ENCODE measurements at places on chromosomes 2 and 18. TPM values are rescaled to one million over a fixed set of nuclear protein-coding genes. Genes with fewer than 3 reads are reported as not detected.
A peak's percentile ranks its signal among the peaks of the same experiment; 100 is the strongest.

GRCh38 chr2:143344780-143345179, 215.6 kb downstream of the ARHGAP15 start:
- no peaks in the 10 kb centered on the region for H3K36me3 ChIP-seq
- H3K4me1 ChIP-seq = no peaks in the 10 kb centered on the region
- no peaks in the 10 kb centered on the region for H3K27me3 ChIP-seq
- no peak for DNase-seq

The GALNT13 gene
- total RNA-seq = 0.19 TPM

DNA sequence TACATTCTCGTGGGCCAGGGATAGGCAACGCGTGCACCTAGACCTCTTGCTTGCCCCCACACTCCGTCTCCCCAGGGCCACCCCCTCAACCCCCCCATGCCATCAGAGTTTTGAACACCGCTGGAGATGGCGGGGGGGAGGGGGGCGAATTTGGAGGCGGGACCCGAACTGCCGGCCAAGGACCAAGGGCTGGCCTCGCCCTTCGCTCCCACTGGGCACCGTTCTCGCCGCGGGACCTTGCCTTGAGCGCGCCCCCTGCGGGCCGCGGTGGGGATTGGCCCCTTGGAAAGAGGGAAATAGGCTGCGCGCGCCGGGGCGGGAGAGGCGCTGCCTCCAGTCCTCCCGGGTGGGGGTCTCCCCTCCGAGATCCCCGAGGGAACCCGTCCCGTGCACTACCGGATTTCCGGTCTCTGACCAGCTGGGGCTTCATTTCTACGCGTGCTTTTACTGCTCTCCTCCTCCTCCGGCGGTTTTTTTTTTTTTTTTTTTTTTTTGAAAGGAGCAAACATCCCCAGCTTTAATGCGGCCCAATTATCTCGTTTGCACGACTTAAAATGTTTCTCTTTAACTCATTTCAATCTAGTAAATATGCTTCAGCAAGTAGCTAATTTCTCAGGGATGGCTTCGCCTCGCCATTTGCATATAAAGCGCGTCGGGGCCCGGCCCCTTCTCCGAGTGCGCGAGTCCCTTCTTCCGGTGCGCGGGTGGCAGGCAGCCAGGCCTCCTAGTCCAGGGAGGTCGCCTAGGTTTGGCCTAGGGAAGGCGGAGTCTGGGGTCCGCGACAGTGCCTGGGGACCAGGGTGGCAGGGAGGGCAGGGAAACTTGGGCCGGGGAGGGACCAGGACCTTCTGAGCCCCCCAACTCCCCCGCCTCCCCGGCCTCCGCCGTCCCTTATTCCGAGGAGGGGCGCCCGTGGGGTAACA, 10.0 kb upstream of the GBX2 start:
- peak overlapping the region; percentile 57 for H3K4me3 ChIP-seq
- H3K27me3 ChIP-seq = peaks cover 93% of the 10 kb centered on the region
- DNase-seq = peak; percentile 58
- H3K27ac ChIP-seq = no peak overlapping the region
- no peaks in the 10 kb centered on the region for H3K36me3 ChIP-seq

The CROCC2 gene
- not detected for total RNA-seq

The NOL4 gene
- not detected for total RNA-seq

DNA sequence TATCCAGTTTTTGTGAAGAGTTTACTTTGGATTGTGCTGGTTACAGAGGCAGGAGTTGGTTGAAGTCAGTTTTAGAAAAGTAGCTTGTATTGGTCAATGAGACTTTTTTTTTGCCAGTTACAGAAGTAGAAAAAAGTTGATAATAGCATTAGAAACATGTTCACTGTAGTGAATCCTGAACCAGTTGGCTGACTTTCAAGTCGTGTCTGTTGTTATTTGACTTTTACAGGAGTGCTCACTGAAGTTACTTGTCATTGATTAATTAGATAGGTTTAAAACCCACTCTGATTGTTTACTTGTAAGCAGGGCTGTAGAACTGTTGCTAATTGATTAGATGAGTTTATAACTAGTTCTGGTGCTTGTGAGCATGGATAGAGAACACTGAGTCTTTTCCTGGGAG, 312.0 kb upstream of the VWC2L start:
- no peak overlapping the region for H3K4me3 ChIP-seq
- no peak overlapping the region for H3K27ac ChIP-seq
- no peaks in the 10 kb centered on the region for H3K36me3 ChIP-seq
- no peaks in the 10 kb centered on the region for H3K4me1 ChIP-seq
- no peak for DNase-seq

DNA sequence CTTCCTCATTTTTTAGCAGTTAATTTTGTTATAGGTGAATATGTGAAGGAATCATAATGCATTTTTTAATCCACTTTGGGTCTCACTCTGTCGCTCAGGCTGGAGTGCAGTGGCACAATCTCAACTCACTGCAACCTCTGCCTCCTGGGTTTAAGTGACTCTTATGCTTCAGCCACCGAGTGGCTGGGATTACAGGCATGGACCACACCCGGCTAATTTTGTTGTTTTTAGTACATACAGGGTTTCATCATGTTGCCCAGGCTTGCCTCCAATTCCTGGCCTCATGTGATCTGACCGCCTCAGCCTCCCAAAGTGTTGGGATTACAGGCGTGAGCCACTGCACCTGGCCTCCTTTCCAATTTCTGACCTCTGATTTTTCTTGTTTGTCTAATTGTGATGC, 17.7 kb downstream of the SCYGR5 start:
- no peaks in the 10 kb centered on the region for H3K36me3 ChIP-seq
- H3K4me3 ChIP-seq = no peak overlapping the region
- no peaks in the 10 kb centered on the region for H3K4me1 ChIP-seq

The FOXD4L1 gene
- total RNA-seq = 0.11 TPM

The LYPD1 gene
- total RNA-seq = not detected

DNA sequence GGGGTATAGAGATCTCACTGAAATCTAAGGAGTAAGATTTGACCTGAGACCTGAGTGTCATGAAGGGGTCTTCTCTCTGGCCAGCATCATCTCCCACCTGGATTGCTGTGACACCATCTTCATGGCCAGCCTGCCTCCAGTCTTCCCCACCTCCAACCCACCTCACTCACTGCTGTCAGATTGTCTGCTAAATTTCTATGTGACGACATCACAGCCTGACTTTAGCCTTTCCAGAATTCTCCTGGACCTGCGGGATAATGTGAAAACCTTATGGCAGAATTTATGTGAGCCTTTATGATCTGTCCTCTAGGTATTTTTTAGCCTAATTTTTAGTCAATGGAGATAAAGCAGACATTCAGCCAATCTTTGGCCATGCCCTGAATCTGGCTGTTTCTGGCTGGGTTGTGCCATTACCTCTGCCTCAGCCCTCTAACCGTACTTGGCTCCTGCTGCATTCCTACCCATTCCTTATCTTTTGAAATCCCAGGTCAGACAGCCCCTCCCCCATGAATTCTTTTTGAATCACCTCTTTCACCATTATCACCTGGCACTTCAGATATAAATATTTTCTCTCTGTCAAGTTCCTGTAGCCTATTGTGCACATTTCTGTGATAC, 66.4 kb upstream of the MMADHC start:
- H3K4me1 ChIP-seq = no peaks in the 10 kb centered on the region
- no peak overlapping the region for H3K4me3 ChIP-seq
- H3K27me3 ChIP-seq = no peaks in the 10 kb centered on the region
- no peaks in the 10 kb centered on the region for H3K36me3 ChIP-seq
- DNase-seq = no peak

The GATA6 gene
- total RNA-seq = 60.9 TPM

DNA sequence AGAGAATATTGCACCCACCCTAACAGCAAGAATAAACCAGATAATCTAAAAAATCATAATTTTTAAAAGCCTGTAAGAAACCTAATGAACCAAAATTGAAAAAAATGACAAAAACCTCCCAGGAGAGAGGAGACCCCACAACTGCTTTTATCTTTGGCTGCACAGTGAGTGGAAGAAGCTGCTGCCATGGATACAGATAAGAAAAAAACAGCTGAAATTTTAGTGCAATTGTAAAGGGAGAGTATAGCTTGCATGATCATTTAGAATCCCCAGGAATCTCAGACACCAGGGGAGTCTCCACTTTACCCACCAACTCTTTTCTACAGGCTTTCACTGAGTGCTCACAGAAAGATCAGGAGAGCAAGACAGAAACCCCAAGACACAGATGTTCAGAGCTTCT, 338.1 kb upstream of the NCKAP5 start:
- H3K27me3 ChIP-seq = peaks cover 10% of the 10 kb centered on the region
- no peak for DNase-seq
- H3K4me3 ChIP-seq = no peak overlapping the region
- no peaks in the 10 kb centered on the region for H3K36me3 ChIP-seq
- no peaks in the 10 kb centered on the region for H3K4me1 ChIP-seq
- H3K27ac ChIP-seq = no peak overlapping the region

- H3K4me3 ChIP-seq = no peak overlapping the region
- H3K36me3 ChIP-seq = peaks cover 52% of the 10 kb centered on the region
- no peak overlapping the region for H3K27ac ChIP-seq
- no peaks in the 10 kb centered on the region for H3K27me3 ChIP-seq
- DNase-seq = no peak
Measured at GRCh38 chr18:76875390-76876325, 53.3 kb downstream of the ZNF236 start.

The FNDC4 gene
- 1.7 TPM for total RNA-seq

The MPP4 gene
- total RNA-seq = not detected

DNA sequence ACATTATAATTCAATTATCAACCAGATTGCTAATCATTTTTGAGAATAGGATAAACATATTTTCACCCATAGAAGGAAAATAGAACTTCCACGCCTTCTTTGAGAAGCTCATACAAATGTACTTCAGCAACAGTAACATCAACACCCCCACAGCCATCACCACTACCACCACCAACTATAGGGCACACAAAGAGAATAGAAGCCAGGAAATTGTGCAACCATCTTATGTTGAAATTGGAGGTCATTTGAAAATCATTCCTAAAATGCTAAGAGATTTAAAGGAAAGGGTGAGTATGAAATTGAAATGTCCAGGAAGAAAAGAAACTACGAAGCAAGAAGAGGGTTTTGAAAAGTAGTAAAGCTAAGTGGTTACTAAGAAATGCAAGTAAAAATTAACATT, 563.4 kb downstream of the ZNF804A start:
- H3K27me3 ChIP-seq = no peaks in the 10 kb centered on the region
- no peak overlapping the region for H3K27ac ChIP-seq
- DNase-seq = no peak
- no peaks in the 10 kb centered on the region for H3K36me3 ChIP-seq
- no peak overlapping the region for H3K4me3 ChIP-seq

DNA sequence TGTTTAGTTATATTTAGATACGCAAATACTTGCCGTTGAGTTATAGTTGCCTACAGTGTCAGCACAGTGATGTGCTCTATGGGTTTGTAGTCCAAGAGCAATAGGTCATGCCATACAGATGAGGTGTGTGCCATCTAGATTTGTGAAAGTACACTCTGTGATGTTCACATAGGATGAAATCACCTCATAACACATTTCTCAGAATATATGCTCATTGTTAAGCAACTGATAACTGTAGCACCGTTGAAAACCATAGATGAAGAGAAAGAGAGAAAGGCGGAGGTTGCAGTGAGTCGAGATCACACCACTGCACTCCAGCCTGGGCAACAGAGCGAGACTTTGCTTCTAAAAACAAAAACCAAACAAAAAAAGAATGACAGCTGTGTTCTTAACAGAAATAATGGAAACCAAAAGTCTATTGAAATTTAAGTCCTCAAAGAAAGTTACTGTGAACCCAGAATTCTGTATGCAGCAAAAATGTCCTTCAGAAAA, 9.5 kb downstream of the DGKD start:
- no peaks in the 10 kb centered on the region for H3K27me3 ChIP-seq
- peaks cover 11% of the 10 kb centered on the region for H3K36me3 ChIP-seq
- H3K27ac ChIP-seq = no peak overlapping the region
- no peak overlapping the region for H3K4me3 ChIP-seq
- DNase-seq = no peak

GRCh38 chr2:172293952-172294351, 133.4 kb upstream of the ITGA6 start:
- no peaks in the 10 kb centered on the region for H3K27me3 ChIP-seq
- no peaks in the 10 kb centered on the region for H3K36me3 ChIP-seq
- peak; percentile 42 for DNase-seq
- peaks cover 21% of the 10 kb centered on the region for H3K4me1 ChIP-seq

- no peaks in the 10 kb centered on the region for H3K36me3 ChIP-seq
- H3K27ac ChIP-seq = no peak overlapping the region
- peaks cover 20% of the 10 kb centered on the region for H3K4me1 ChIP-seq
- DNase-seq = no peak
- H3K27me3 ChIP-seq = peaks cover 29% of the 10 kb centered on the region
Measured at GRCh38 chr2:45263147-45263546, 253.9 kb upstream of the SIX2 start.

DNA sequence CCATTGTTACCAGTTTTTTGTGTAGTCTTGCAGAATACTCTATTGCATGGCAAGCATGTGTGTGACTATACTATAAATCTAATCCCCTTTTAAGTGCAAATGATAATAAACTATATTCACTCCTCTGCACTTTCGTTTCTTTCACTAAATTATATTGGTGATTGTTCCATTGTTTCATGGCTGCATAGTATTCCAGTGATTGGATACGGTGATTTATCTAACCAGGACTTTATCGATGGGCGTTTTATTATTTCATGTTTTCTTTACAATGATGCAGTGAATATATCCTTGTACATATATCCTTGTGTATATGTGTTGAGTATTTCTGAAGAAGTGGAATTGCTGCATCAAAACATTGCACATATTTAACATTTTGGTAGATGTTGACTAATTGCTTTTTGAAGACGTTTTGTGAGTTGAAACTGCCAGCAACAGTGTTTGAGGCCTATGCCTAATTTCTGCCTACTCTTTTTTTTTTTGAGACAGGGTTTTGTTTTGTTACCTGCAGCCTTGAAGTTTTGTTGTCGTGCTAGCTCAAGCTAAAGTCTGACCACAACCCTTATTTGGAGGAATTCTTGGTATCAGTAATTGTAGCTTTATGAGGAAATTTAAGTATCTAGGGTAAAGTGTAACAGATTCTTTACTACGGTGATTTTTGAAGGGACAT, 2.7 kb downstream of the MIB1 start:
- H3K27ac ChIP-seq = no peak overlapping the region

The FOXI3 gene
- total RNA-seq = not detected

The DOK6 gene
- total RNA-seq = 0.96 TPM

- no peaks in the 10 kb centered on the region for H3K27me3 ChIP-seq
- no peak overlapping the region for H3K4me3 ChIP-seq
- no peak overlapping the region for H3K27ac ChIP-seq
- DNase-seq = no peak
Measured at GRCh38 chr2:180781276-180781675, 199.1 kb upstream of the UBE2E3 start.

DNA sequence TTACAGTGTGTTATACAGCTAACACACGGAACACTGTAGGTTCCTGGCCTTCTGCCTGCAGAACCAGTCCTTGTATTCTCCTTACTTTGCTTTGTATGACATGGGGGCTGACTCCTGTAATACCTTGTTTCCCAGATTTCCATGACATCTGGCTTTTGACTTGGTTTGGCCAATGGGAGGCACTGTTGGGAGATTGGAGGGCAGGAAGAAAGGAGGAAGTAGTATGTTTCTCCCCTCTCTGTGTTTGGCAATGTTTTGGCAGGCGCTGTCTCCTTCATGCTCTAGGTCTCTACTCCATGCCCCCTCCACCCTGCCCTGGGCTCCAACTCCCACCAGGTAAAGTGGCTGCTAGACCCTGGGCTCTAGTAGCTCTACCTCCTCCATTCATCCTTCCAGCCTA, 331.1 kb upstream of the SLC14A2 start:
- H3K27me3 ChIP-seq = peaks cover 19% of the 10 kb centered on the region
- DNase-seq = no peak
- no peak overlapping the region for H3K4me3 ChIP-seq

GRCh38 chr2:200687922-200688920, 102.4 kb downstream of the AOX1 start:
- no peaks in the 10 kb centered on the region for H3K4me1 ChIP-seq
- H3K27me3 ChIP-seq = peaks cover 8% of the 10 kb centered on the region
- H3K4me3 ChIP-seq = no peak overlapping the region
- no peak overlapping the region for H3K27ac ChIP-seq
- DNase-seq = no peak
- no peaks in the 10 kb centered on the region for H3K36me3 ChIP-seq
